Spleen (tissue), 13 donors: ENCODE measurements at places on chromosomes 11 and 22.

DNA sequence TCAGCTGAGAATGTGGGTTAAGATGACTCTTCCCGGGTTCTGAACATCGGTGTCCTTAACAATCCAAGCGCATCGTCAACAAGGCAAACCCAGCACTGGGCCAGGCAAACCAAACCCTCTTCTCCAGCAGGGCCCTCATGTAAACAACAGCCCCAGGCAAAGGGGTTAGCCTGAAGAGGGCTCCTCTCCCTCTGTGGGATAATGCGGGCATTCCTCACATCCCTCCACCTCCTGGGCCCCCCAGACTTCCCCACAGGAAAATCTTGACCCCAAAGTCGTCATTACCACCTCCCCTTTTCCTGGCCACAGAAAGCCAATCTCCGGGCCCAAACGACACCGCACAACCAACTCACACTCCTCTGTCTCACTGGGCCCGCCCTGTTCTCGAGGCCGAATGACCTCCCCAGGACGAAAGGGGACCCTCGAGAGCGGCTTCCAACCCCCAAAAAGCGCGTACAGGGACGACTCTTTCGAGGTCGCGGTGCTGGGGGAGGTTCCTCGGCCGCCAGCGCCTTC is 566 bp downstream of the DDB1 start:
- DNase-seq: no peak

- DNase-seq: peak; percentile 40
Measured at GRCh38 chr22:48370508-48371325, 1457.0 kb downstream of the BRD1 start.

- no peak for DNase-seq
Measured at GRCh38 chr11:119700030-119700429, 29.0 kb downstream of the NECTIN1 start.

GRCh38 chr11:59208956-59209355 is 3.8 kb downstream of the MPEG1 start:
- DNase-seq: no peak

- DNase-seq: no peak
Measured at GRCh38 chr11:64241491-64242374, 838 bp downstream of the FKBP2 start.

DNA sequence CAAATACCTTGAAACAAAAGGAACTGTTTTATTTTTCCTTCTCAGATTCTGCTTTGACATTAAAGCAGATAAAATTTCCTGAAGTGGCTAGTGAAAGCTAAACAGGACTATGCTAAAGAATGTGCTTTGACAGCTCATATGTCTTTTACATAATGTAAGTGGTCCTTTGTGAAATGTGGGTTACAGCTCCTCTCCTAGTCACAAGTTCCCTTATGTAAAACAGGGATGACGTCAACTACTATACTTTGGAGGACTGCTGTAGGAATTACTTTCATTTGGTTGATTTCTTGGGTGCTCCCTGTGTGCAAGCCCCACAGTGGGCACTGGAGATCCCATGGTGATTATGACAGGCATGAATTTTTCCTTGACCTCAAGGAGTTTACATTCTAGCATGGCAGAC is 216.6 kb upstream of the NARS2 start:
- DNase-seq: no peak

GRCh38 chr11:12938590-12939247 is 70.4 kb upstream of the RASSF10 start:
- DNase-seq: no peak

GRCh38 chr22:30209642-30210041 is 36.9 kb downstream of the LIF start:
- peak; percentile 16 for DNase-seq

DNA sequence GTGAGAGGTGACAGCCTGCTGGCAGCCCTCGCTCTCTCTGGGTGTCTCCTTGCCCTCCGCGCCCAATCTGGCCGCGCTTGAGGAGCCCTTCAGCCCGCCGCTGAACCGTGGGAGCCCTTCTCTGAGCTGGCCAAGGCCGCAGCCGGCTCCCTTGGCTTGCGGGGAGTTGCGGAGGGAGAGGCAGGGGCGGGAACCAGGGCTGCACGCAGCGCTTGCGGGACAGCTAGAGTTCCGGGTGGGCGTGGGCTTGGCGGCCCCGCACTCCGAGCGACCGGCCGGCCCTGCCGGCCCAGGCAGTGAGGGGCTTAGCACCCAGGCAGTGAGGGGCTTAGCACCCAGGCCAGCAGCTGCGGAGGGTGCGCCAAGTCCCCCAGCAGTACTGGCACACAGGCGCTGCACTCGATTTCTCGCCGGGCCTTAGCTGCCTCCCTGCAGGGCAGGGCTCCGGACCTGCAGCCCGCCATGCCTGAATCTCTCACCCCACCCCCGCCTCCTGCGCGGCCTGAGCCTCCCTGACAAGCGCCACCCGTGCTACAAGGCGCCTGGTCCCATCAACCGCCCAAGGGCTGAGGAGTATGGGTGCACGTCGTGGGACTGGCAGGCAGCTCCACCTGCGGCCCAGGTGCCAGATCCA is 1526.1 kb downstream of the FAM181B start:
- DNase-seq: peak; percentile 67

- DNase-seq: no peak
Measured at GRCh38 chr11:106477776-106478175, 400.3 kb downstream of the AASDHPPT start.

DNA sequence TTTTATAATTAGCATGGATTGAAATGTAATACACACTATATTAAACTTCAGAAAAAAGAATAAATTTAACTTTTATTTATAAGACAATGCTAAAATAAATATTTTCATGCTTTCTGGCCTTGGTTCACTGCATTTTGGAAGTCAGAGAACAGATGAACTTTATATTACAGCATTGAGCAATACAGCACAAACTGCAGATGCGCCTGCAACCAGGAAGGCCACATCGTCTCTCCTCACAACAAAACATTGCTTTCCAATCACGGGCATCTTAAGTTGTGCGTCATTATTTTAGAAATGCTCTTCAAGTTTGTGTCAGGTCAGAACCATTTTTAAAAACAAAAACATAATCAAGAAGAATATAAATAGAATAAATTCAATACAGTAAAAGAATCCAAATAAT is 89.3 kb upstream of the CEP126 start:
- no peak for DNase-seq

GRCh38 chr11:96841792-96842191 is 452.0 kb downstream of the JRKL start:
- DNase-seq: no peak

DNA sequence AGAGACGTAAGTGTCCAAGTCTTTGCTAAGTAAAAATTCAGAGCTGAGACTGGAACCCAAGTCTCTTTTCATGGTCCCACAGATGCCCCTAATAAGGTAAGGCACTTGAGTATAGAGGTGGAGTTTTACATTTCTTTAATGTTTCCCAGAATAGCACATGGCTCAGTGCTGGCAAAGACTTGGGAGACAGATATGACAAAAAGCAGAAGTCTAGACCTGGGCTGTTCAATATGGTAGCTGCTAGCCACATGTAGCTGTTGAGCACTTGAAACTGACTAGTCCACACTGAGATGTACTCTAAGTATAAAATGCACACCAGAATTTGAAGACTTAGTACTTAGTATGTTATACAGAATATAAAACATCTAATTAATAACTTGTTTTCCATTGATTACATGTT is 17.6 kb downstream of the VSTM5 start:
- no peak for DNase-seq

- DNase-seq: peak; percentile 77
Measured at GRCh38 chr22:49659281-49659923, 168.3 kb downstream of the BRD1 start.

GRCh38 chr11:66867425-66868040 is 10.7 kb downstream of the LRFN4 start:
- DNase-seq: no peak

DNA sequence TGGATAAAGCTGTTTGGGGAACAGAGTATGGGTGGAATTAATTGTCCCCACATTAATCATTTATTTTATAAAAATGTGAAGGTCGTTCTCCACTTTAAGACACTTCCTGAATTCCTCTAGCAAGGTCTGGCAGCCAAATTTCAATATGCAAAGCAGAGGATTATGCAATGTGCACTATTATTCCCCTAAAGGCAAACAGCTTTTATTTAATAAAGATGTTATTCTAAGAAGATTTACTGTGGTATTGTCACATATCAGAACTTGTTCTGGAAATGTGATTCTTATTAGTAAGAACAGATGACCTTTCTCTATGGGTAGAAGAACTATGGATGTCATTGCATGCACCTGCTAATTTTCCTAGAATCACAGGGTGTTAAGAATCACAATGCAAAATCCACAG is 1128.8 kb upstream of the CCDC90B start:
- DNase-seq: no peak

GRCh38 chr11:120894202-120894985 is 129.5 kb upstream of the TBCEL start:
- DNase-seq: peak; percentile 47

GRCh38 chr22:43622886-43623285 is 189.2 kb downstream of the EFCAB6 start:
- no peak for DNase-seq

GRCh38 chr11:127049486-127049885 is 48.9 kb upstream of the KIRREL3 start:
- no peak for DNase-seq

DNA sequence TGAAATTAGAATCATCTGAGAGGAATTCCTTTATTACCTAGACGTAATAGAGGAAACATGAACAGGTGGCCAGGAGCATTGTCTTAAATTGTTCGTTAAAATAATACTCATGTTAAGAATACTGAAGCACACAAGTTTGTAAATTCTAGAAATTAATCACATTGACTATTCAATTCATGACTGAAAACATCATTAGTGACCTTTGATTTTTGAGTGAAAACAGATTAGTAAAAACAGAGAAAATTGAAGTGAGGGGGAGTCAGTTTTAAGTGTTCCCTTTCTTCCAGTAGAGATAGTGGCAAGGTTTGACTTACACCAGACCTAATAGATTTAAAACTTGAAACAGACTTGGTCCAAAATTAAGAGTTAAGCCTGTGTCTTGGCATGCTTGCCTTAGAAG is 1.4 kb downstream of the ZFP91 start:
- no peak for DNase-seq

GRCh38 chr22:23389271-23390071 is 190.6 kb downstream of the IGLL1 start:
- no peak for DNase-seq

GRCh38 chr22:24706732-24707469 is 67.6 kb downstream of the PIWIL3 start:
- no peak for DNase-seq

DNA sequence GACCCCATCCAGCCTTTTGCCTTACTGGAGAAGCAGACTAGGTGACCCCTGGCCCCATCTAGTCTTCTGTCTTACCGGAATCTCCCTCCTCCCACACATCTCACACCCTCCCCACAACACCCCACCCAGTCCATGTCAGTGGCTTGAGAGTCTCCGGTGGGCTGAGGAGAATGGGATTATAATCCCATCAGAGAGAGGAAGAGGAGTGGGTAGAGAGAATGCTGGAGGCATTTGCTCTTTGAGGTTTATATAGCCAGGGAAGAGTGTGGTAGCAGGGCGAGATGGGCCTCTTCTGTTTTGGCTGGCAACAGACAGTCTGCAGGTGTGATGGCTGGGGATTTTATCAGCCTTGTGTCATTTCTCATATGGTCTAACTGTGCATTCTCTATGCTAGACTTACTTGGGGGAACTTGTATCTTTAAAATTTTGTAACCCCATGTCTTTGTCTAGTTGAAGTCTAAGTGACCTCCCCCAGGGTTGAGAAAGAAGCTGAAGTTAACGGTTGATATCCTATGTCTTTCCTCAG is 50.3 kb downstream of the GRAMD1B start:
- no peak for DNase-seq

GRCh38 chr22:21025266-21025665 is 7.1 kb downstream of the SLC7A4 start:
- no peak for DNase-seq

DNA sequence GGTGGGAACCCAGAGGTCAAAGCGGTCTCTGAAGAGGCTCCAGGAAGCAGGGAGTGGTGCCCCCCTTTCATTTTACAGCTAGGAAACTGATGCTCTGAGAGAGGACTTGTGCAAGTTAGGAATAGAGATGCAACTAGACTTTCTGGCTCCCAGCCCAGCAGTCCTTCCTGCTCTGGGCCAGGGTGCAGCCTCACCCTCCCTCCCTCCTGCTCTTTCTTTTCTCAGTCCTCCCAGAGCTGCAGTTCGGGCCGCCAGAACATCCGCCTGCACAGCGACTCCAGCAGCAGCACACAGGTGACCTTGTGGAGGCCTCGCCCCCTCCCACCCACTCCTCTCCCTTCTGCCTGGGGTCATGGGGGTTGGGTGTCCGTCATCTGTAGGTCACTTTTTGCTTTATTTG is 51.5 kb downstream of the LHFPL7 start:
- DNase-seq: no peak

DNA sequence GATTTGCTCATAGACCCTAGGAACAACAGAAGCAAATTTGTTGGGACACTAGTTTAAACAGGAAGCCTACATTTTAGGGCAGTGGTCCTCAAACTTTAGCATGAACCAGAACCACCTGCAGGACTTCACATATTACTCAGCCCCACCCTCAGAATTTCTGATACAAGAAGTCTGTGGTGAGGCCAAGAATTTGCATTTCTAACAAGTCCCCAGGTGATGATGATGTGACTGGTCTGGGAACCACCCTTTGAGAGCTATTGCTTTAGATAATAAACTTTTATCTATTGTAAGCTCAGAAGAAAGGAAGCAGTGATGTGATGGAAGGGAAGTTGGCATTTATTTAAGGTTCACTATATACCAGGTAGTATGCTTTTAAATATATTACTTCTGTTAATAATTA is 194.0 kb downstream of the FAM181B start:
- no peak for DNase-seq

DNA sequence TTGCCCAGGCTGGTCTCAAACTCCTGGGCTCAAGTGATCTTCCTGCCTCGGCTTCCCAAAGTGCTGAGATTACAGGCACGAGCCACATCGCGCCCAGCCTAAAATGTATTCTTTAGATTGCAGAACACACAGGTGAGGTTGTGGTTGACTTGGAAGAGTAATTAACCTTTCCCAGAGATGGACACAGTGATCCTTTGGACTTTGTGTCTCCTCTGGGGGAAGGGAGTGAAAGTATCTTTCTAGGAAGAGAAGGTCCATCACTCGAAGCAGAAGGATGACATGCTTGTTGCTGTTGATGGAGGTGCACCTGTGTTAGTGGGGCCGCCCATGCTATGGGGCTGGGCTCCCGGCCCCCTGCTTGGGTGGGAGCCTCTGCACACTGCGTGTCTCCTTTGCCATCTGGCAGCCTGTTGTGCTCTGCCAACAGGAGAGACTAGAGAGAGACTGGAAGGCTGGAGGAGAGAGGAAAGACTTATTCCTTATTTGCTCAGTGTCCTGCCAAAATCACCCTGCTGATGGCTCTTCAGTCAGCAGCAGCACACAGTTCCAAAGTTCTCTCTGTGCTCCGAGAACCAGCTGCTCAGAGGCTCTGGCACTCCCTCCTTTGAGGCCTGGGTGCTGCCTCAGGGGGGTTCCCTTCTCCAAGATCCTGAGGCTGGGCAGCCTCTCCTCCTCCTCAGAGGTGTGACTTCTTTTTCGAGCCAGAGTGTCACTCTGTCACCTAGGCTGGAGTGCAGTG is 33.1 kb upstream of the CYB5R3 start:
- DNase-seq: no peak

DNA sequence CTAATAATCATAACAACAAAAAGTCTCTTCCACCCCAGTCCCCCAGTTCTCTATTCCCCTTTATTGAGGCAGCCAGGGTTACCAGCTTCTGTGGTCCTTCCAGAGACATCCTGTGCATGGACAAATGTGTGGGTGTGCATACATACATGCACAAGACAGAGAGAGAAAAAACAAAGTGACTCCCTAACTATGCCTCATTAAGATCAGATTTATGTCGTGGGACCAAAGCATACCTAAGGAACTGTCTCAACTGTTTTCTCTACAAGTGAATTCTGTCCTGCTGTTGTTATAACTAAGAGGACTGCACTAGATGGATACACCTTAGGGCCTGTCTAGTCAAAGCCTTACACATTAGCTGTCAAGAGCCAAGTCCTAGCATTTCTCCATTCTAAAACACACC is 106.7 kb downstream of the MRTFA start:
- DNase-seq: no peak
